ENCODE measurements at places on chromosomes 2 and 18. TPM values are rescaled to one million over a fixed set of nuclear protein-coding genes. Genes with fewer than 3 reads are reported as not detected.

IL1R1 gene
- 61.8 TPM for total RNA-seq

LOXHD1 gene
- not detected for total RNA-seq

RESP18 gene
- total RNA-seq: not detected

ACOXL gene
- not detected for total RNA-seq

DCDC2C gene
- not detected for total RNA-seq

L3MBTL4 gene
- total RNA-seq: 0.20 TPM

CHRND gene
- total RNA-seq: not detected

DSC3 gene
- under 0.01 TPM for total RNA-seq

ALPP gene
- total RNA-seq: not detected

CD8A gene
- total RNA-seq: under 0.01 TPM

IL37 gene
- not detected for total RNA-seq

CXCR1 gene
- total RNA-seq: not detected

CABYR gene
- 3.5 TPM for total RNA-seq

HMSD gene
- not detected for total RNA-seq

SULT1C2 gene
- under 0.01 TPM for total RNA-seq

All from subcutaneous preadipocyte (primary cell).